ENCODE measurements at places on chromosomes 7 and 10.

DNA sequence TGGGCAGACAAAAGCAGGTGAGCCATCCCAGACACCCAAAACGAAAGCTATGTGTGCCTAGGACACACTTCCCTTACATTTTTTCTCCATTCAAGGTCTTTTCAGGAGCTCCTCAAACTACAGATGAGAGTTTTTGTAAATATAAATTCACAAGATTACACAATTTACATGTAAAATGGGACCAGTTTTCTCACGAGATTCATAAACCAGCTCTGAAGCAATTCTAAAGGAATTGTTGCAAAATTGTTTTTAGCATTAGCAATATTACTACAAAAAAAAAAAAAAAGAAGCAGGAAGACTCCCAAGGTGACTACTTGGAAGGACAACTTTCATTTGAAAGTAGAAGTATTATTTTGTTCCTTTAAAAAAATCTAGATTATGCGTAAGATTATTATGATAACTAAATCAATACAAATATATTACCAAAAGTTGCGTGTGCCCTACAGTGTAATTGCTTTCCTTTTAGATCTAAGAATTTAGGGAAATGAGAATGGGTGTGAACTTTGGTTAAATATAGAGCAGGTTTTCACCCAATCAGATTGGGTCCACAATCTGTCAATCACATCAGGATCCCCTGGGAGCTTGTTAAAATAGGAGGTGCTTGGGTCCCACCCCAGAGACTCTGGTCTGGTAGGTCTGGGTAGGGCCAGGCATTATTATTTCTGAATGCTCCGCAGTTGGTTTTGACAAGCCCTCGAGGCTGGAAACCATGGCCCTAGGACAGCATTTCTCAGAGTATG is 72.2 kb downstream of the TBXAS1 start:
- peak; percentile 93 for DNase-seq

DNA sequence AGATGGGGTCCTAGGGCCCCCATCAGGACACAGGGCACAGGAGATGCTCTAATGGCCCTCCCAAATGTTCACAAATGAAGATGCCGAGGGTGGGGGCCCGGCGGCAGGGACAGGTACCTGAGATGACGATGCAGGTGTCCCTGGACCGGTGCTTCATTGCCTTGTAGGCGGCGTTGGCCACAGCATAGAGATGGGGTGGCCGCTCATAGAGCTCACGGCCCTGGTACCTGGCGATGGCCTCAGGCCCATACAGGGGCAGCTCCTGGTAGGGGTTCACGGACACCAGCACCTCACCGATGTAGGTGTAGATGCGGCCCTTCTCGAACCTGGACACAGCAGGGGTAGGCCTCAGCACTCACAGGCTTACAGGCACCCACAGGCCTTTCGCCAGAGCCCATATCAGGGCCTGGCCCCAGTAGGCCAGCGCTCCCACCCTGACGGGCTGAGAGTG is 2.0 kb downstream of the MYO1G start:
- no peak for DNase-seq

GRCh38 chr10:17655009-17655408 is 11.1 kb downstream of the STAM start:
- peak; percentile 5 for DNase-seq

GRCh38 chr10:46255801-46256747 is 30.7 kb upstream of the ANTXRL start:
- peak; percentile 31 for DNase-seq

- DNase-seq = no peak
Observed at GRCh38 chr10:20740120-20740519, 157.0 kb downstream of the NEBL start.

- no peak for DNase-seq
Observed at GRCh38 chr7:149071641-149072437, 18.7 kb downstream of the ZNF786 start.

DNA sequence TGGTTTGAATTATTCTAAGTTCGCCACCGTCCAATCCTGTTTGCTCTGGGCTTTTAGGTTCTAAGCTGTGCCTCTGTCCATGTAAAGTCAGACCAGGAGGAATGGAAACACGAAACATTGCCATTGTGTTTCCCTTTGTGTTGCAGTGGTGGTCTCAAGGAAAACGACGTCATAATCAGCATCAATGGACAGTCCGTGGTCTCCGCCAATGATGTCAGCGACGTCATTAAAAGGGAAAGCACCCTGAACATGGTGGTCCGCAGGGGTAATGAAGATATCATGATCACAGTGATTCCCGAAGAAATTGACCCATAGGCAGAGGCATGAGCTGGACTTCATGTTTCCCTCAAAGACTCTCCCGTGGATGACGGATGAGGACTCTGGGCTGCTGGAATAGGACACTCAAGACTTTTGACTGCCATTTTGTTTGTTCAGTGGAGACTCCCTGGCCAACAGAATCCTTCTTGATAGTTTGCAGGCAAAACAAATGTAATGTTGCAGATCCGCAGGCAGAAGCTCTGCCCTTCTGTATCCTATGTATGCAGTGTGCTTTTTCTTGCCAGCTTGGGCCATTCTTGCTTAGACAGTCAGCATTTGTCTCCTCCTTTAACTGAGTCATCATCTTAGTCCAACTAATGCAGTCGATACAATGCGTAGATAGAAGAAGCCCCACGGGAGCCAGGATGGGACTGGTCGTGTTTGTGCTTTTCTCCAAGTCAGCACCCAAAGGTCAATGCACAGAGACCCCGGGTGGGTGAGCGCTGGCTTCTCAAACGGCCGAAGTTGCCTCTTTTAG is 46.3 kb upstream of the DMBT1 start:
- DNase-seq = no peak

DNA sequence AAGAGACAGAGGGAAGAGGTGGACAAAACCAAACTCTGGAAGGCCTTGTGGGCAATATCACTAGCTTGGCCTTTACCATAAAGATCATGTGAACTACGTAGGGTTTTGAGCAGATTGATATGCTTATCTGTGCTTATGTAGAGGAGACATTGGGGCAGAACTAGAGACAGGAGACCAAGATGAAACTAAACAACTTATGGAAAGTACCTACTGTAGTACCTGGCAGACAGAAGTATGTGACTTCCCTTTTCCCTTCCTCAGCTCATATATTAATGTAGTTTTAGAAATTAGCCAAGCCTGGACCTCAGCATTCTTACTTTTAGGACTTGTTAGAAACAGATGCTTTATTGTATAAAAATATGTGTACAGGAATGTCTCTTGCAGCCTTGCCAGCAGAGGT is 14.0 kb upstream of the IL6 start:
- DNase-seq = no peak

- peak; percentile 79 for DNase-seq
Observed at GRCh38 chr7:56097700-56098099, 4.9 kb upstream of the PHKG1 start.

- no peak for DNase-seq
Observed at GRCh38 chr10:132347211-132347930, 15.4 kb downstream of the LRRC27 start.

DNA sequence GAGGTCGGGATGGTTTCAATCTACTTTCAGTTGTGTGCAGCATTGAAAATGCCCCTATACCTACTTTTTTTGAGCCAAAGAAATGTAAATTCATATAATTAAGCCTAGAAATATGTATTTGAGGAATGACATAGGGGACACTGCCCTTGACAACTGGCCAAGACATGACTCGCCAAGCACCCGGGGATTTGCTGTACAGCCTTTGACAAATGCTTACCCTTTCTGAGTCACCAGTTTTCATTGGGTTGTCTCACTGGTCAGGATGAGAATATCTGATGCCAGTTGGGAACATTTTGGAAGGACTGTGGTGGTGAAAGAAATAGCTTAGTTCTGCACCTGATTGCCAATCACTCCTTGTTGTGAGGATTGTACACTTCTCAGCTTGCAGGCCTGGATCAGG is 166.8 kb upstream of the HABP2 start:
- no peak for DNase-seq

GRCh38 chr10:44992070-44992731 is 8.5 kb upstream of the ZNF22 start:
- DNase-seq = no peak

- DNase-seq = no peak
Observed at GRCh38 chr7:158268816-158269535, 318.6 kb downstream of the PTPRN2 start.

- DNase-seq = no peak
Observed at GRCh38 chr7:119900996-119901672, 371.8 kb upstream of the KCND2 start.

DNA sequence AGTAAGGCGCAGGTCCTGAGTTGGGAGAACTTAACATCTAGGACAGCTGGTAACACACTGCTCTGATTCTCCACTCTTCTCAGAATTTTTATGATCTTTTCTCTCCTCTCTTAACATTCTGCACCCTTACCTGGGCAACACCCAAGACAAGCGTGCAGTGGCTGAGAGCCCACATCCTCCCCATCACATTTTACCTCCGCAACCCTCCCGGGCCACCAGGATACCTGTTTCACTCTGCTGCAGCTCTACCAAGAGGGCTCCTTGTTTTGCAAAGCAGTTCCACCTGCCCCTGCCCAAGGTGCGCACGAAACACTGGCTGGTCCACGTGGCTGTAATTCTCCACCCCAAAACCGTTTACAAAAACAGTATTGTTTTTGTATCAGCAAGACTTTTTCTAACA is 81.5 kb downstream of the ITIH5 start:
- no peak for DNase-seq

DNA sequence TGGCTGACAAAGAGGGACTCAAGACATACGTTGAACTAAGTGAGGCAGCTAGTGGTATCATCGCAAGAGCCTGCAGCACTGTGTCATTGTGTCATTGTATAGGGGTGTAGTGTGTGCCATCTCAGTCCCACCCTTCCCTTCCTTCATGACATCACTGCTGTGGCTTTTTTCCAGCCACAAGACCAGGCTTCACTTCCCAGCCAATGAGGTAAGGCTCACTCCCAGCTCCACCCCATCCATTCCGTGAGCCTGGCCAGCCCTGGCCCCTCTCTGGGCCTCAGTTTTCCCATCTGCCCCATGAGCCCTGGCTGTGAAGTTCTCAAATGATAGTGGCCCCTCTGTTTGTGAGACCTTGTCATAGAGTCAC is 134.3 kb upstream of the ZMIZ1 start:
- DNase-seq = peak; percentile 13

DNA sequence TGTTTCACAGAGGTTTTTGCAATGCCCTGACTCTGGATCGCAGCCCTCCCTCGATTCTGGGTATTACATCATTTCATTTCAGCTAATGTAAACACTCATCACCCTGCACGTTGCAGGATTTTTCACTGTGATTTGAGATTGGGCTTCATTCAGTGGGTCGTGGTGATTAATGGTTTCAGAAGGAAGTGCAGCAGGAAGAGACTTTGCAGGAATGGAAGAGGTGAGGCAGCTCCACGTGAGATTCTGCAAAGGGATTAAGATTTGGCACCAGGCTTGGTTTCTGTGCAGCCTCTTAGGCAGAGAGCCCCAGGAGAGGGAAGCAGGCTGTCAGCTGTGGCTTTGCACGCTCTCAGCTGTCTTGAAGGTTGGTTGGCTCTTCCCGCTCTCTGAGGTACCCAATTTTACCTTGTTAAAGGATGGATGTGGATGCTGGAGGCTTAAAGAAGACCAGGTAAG is 95.2 kb downstream of the PLCE1 start:
- DNase-seq = no peak

DNA sequence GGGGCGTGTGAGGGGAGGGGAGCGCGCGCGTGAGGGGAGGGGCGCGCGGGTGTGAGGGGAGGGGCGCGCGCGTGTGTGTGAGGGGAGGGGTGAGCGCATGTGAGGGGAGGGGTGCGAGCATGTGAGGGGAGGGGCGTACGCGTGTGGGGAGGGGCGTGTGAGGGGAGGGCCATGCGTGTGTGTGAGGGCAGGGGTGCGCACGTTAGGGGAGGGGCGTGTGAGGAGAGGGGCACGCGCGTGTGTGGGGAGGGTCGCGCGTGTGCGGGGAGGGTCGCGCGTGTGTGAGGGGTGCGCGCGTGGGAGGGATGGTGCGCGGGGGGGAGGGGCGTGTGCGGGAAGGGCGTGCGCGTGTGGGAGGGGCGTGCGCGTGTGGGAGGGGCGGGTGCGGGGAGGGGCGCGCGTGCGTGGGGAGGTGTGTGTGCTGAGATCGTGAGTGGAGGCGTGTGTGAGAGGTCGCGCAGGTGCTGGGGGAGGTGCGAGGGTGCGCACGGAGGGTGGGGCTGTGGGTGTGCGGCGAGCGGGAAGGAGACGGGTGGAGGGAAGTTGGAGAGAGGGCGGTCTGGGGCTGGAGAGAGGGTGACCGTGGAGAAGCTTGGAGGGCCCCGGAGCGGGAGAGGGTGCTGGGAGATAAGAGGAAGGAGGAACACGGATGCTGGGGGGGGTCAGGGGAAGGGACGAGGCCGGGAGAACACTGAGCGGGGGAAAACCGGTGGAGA is 19.7 kb downstream of the MXI1 start:
- DNase-seq = peak; percentile 62

GRCh38 chr7:130865408-130866236 is 131.6 kb upstream of the KLF14 start:
- peak; percentile 52 for DNase-seq

- DNase-seq = peak; percentile 57
Observed at GRCh38 chr10:77970869-77971803, 44.6 kb upstream of the DLG5 start.

- no peak for DNase-seq
Observed at GRCh38 chr7:155409980-155410379, 47.9 kb upstream of the EN2 start.

DNA sequence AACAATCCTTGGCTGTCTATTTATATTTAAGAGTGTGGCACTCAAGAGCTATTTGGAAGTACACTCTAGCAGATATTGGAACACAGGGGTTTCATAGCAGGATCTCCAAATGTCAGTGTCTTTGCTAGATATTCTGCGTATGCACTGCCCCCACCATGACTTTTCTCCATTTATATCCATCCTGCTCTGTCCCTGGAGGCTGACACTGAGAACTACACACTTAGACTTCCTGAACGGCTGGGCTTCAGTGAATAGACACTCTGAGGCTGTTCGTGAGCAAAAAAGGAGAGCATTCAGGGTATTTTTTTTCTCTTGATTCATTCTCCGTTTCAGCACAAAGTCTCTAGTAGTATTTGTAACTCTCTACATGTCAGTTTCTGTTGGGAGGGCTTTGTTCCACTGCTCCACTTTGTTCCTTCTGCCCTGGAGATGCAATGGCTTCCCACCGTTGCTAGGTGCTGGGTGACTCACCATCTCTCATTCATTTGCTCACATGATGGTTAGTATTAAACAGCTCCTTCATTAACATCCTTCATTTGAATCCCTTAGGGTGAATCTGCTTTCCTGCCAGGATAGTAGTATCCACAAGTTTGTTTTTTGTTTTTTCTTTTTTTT is 155.9 kb upstream of the SLC13A1 start:
- DNase-seq = no peak

DNA sequence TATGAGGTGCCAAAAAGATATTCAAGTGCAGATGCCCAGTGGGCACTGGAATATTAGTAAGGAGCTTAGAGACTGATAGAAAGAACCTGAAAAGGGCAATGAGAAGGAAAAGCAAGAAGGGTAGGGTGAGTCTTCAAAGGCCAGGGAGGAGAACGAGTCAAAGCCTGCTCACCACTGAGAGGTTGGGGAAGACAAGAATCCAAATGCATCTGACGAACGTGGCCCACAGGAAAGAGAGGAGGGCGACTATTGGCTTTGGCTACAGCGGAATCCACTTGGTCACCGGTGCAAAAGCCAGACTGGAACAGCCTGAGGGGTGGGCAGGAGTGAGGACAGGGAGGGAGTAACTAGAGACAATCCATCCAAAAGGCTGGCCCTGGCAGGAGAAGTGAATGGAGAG is 216.7 kb upstream of the KLF14 start:
- DNase-seq = no peak

- no peak for DNase-seq
Observed at GRCh38 chr7:3928727-3929515, 627.9 kb downstream of the SDK1 start.
